ENCODE measurements at places on chromosomes 16 and 17.

DNA sequence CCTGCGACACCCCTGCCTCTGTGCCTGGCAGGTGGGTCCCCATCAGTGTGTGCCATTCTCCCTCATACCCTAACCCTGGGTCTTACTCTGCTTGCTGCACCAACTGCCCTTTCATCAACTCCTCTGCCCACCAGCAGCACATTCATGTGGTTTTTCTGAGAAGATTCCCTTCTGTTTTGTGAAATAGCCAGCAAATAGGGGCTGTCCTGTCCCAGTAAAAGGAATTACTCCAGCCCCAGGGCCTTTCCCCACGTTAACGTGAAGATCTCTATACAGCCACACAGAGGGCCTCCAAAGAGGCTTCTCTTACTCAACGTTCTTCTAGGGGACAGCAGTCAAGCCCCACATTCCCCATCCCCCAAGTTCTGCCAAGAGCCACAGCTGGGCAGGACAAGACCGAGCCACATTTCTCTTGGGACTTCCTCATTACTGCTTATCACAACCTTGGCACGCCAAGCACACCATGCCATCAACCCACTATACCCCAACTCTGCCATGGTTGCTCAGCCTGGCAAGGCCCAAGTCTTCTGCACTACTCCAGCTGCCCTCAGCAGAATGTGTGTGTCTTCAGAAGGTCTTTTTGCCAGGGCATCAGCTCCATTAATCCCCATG lies 18.7 kb upstream of the CCL2 start:
- DNase-seq: no peak

- DNase-seq: no peak
These were observed 34.5 kb downstream of the USP22 start for GRCh38 chr17:21008160-21008915.

- no peak for DNase-seq
These were observed 19.8 kb downstream of the MPG start for GRCh38 chr16:97822-98221.

GRCh38 chr16:21663889-21664647 lies at the start of gene OTOA:
Gene OTOA, plus strand, starts transcription at chr16:21663968. Its CDS starts 14,547 bp downstream, at chr16:21678515.
- peak; percentile 56 for DNase-seq

DNA sequence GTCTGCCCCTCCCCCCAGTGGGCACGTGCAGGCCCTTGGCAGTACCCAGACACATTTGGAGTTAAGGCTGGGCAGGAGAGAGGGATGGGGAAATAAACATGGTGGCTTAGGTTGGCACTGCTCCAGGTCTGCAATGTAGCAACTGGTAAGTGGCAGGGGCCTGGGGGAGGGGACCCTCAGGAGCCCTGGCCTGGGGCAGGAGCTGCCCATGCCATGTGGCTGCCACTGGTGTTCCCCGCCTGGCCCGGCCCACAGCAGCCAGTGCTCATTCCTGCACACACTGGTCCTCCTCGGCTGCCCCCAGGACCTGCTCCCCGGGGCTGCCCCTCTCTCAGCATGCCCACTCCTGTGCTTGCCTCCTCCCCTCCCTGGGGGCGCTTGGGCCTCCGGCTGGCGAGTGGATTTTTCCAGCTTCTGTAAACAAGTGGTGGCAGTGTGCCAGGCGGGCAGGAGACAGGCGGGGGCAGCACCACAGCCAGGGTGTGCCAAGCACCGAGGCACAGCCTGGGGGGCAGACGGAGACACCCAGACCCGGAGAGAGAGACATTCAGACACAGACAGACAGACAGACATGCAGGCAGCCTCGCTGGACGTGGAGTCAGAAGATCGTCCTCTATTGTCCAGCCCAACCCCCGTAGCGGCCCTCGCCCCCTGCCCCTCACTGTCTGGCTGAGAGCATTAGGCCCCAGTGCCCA lies 9.4 kb downstream of the THRA start:
- no peak for DNase-seq
